ENCODE measurements at places on chromosomes 7 and 10.

DNA sequence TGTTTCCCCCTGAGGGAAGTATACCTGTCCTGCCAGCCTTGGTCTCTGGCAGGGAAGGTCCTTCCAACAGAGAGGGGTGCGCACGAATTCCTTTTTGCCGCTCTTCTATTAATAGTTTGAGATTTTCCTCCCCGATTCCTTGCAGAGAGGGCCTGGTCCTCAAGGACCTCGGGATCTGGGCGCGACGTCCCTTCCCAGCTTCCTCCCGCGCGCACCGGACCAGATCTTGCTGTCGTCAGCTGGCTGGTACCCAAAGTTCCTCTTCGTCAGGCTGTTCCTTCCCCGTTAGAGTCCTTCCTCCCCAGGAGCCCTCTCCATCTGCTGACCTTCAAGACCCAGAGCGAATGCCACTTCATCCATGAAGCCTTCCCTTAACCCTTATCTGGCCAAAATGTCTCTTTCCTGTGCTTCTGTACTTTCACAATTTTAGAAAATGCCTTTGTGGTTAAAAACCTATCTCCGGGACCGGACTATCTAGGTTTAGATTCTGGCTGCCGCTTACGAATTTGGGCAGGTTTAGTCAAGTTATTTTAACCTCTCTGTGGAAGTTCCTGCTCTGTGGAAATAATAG, 851 bp upstream of the GOT1 start:
- DNase-seq, result no peak

GRCh38 chr7:113402482-113402881, 284.1 kb upstream of the SMIM30 start:
- no peak for DNase-seq

DNA sequence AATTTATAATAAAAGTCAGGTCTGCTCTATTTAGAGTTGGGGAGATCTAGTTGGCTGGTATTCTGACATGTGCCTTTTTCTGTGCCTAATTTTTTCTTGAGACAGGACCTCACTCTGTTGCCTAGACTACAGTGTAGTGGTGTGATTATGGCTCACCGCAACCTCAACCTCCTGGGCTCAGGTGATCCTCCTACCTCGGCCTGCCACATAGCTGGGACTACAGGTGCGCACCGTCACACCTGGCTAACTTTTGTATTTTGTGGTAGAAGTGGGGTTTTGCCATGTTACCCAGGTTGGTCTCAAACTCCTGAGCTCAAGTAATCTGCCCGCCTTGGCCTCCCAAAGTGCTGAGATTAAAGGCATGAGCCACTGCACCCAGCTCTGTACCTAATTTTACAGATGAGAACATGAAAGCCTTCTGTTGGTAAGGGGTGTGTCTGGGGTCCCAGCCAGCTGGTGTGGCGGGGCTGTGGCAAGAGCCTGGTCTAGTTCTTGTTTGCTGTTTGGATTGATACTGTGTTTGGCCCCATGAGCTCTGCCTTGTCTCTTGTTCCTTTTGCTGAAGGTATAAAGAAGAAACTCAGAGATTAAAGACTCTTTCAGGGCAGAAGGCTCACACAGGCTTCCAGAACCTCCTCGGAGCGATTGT, 31.4 kb downstream of the POR start:
- no peak for DNase-seq

DNA sequence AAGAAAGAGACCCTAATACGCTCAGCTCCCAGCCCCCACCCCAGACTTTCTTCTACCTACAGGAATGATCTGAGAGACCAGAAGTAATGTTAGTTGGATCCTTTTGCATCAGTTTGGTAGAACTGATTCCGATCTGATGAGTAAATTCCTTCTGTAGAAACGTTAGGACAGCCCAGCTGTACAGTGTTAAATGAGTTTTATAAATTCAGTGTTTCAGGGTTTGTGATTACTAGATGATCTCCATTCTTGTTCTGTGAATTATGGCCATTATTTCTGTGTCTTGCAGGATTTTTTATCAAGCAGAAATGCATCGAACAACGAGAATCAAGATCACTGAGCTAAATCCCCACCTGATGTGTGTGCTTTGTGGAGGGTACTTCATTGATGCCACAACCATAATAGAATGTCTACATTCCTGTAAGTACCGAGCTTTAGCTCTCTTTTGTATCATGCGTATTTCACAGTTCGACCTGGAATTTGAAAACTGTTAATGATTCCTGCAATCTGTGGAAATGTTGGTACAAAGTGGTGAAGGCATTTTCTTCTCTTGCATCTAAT, 5.3 kb downstream of the BMI1 start:
- DNase-seq, result no peak

- no peak for DNase-seq
These were observed 2.8 kb upstream of the BCL7B start for GRCh38 chr7:73560109-73560835.

DNA sequence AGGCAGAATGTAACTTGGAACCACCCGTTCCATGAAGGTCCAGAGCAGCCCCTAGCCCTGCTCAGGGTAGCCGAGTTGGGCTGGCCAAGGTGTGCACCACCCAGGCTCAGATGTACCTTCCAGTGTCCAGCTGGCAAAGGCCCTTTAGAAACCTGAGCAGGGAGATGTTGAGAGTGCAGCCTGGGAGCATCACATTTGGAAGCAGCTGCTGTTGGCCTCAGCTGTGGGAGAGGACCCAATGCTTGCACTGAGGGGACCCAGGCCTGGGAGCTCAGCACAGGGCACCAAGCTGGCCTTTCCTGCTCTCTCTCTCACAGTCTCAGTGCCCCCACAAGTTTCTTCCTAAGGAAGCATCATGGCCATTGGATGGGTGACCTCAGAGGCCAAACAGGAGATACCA, 33.5 kb downstream of the ANXA8 start:
- DNase-seq, result no peak

DNA sequence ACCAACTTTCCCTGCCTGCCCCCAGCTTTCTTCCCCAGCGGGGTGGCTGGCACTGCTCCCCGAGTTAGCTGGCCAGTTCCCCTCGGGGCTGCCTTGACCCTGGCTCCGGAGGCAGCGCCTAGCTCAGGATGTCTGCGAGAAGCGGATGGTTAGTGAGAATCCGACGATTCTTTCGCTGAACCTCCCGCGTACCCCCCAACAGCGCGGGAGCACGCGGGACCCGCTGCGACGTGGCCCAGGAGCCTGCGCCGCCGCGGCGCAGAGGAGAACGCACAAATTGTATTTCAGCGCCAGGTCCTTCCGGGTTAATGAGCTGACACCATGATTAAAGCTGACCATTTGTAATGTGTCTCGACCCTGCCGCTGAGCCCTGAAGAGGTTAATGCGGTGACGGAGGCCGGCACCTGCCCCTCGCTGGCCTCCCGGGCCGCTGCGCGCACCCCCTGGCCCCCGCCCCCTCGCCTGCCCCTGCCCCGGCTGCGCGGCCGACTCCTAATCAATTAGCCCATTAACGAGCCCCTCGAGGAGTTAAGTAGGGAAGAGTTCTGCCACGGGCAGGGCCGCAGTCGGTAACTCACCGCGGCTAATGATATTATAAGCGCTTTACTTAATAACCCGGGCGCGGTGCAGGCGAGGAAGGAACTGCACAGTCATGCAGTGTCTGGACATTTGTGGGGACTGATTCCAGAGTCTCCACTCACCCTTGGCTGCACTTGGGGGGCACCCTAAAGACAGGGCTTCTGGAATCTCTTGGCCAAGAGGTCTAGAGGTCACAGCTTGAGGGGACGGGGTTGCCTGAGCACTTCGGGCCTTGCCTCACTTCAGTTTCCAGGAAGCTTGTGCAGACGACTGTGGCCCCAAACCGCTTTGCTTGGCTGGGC, 1.7 kb upstream of the HMX2 start:
- no peak for DNase-seq

- no peak for DNase-seq
These were observed 7.6 kb downstream of the WNT8B start for GRCh38 chr10:100470367-100470766.

DNA sequence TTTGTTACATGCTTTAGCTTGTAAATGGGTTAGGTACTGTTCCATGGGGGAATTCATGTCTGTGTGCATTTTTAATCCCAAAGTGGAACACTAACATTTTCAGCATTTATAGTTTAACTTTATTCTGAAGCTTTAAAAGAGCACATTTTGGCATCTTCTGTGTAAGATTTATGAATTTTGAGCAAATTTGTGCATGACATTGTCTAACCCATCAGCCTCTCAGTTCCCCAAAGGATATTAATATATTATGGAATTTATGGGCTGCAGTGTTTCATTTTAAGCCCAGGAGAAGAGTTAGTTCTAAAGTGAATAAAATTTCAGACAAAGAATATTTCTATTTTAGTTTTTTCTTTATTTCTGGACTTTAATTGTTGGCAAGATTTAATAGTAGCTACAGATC, 421.4 kb downstream of the PLXDC2 start:
- no peak for DNase-seq

- no peak for DNase-seq
These were observed 53.0 kb downstream of the CUL2 start for GRCh38 chr10:35037104-35037503.

- DNase-seq, result peak; percentile 19
These were observed at the start of gene CH25H for GRCh38 chr10:89207181-89207800. TSS of gene CH25H (minus strand) at chr10:89207317. CDS start at chr10:89207292, 25 bp downstream.

DNA sequence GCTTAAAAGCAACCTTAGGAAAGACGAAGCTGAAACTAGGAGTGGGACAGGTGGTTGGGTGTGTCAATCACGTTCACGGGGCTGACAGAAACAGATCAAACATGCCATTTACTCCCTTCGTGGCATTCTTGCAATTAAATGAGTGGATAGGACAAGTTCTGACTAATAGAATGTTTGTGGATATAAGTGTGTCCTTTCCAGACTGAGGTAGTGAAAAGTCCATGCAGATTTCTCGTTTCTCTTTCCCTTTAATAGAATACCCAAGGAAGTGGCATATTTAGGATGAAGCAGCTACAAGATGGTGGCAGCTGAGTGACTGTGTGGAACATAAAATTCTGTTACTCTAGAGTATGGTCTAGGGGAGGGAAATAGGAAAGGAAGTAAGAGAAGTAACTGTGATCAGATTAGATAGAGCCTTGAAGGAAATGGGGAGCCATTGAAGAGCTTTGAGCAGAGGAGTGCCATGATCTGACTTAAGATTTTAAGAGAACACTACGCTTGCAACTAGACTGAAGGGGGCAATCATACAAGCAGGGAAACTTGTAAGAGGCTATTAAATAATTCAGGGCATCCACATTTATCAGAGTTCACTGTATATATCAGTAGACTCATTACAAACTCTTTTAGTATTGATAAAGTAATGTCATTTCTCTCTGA, 46.3 kb upstream of the HYAL4 start:
- DNase-seq, result no peak

GRCh38 chr10:130809761-130810515, 501.6 kb downstream of the TCERG1L start:
- no peak for DNase-seq

- peak; percentile 31 for DNase-seq
These were observed 3.8 kb upstream of the ANTXRL start for GRCh38 chr10:46282842-46283574.

DNA sequence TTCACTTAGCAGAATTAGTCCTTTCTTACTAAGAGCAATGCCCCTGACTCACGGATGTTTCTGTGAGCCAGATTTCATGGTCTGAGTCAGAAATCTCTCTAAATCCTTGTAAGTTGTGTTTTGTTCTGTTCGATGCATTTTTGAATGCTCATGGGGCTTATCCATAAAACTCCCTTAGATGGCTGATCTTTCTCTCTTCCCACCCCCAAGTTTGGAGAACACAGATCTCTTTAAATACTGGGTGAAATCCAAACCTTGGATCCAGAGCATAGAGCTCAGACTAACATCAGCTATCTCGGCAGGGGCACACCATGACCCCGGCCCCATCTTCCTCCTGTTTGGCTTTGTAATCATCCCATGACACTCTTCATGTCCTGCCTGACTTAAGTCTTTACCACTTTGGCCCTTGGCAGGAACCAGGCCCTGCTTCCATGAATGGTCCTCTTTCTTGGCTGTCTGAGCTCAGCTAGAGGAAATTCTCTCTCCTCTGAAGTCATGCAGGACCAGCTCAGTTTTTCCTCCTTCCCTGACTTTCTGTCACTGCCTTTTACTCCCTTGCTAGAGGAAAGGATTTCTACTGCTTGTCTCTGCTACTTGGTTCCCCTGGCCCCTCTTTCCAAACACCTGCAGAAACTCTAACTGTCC, 120.4 kb upstream of the RAB11FIP2 start:
- no peak for DNase-seq

DNA sequence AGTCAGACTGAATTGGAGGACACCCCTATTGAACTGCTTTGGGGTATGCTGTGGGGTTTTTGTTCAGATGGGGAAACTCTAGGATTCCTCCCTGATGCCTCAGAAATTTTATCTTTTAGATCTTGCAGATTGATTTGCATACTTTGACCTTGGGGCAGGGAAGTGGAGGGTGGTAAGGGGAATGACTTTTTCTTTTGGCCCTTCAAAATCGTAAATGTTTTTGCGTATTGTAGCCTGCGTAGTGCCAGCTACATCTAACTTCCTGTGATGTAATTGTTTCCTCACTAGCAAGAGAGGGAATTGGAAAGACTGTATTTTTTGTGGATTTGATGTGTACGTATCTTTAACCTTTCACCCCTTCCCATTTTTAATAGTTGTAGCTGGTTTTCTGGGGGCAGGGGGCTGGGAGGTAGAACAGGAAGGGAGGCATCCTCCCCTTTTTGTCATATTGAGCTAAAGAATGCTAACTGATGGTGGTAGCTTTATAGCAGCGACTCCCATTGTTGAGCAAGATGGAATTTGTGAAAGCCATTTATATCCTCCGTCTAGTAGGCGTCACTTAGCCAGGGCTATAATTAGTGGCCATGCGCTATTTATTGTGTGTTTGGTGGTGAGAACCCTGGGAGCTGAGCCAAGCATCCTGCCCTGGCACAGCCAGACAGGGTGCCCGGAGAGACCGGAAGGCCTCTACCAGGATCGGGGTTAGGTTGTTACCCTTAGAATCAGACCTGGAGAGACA, 11.3 kb downstream of the DUSP5 start:
- DNase-seq, result no peak

GRCh38 chr10:45432700-45433472, 58.9 kb downstream of the ALOX5 start:
- DNase-seq, result no peak

DNA sequence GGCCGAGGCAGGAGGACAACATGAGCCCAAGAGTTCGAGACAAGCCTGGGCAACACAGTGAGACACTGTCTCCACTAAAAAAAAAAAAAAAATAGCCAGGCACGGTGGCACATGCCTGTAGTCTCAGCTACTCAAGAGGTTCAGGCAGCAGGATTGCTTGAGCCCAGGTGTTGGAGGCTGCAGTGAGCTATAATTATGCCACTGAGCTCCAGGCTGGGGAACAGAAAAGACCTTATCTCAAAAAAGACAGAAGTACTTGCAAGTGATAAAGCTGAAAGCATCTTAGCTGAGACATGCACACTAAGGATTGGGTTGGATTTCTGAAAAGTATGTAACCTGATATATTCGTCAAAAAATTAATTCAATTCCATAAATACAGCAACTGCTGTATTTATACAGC, 68.4 kb downstream of the PPP1R3C start:
- DNase-seq, result no peak

GRCh38 chr7:83032195-83032594, 130.5 kb downstream of the PCLO start:
- DNase-seq, result no peak

DNA sequence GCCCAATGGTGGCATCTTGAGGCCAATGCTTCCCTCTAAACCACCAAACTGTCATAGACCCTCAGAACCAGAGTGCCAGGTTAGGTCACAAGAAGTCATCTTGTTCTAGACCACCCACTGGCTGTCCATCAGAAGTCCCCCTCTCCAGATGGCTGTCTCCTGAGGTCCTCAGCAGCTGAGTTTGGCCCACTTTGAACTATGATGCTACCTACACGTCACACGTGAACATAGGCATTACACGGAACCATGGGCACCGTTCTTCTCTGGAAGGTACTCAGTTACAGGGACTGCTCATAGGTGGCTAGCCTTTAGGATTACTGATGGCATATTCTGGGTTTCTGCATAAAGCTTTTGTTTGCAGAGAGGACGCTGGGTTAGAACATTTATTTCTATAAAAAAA, 166.4 kb downstream of the ADAM12 start:
- DNase-seq, result no peak
